ENCODE measurements at places on chromosomes 16 and 17.

- DNase-seq: no peak
These were observed 140.5 kb downstream of the SSH2 start for GRCh38 chr17:29789196-29790170.

DNA sequence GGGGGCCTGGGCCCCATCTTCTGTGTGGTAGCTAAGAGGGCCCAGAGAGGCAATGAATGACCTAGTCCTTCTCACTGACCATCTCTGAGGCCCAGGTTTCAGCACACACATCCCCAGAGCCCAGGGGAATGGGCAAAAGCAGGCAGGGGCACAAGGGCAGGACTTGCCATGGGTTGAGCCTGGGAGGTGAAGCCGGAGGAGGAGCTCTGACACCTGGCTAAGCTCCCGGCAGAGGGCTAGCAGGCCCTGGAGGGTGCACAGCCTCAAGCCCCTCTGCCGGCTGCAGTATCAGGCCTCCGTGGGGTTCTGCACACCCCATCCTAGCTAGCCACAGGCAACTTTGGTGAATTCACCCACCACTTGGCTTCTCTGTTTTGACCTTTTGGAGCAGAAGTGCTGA, 5.3 kb downstream of the SRCIN1 start:
- no peak for DNase-seq

- no peak for DNase-seq
These were observed 447 bp downstream of the SDK2 start for GRCh38 chr17:73643852-73644144.

DNA sequence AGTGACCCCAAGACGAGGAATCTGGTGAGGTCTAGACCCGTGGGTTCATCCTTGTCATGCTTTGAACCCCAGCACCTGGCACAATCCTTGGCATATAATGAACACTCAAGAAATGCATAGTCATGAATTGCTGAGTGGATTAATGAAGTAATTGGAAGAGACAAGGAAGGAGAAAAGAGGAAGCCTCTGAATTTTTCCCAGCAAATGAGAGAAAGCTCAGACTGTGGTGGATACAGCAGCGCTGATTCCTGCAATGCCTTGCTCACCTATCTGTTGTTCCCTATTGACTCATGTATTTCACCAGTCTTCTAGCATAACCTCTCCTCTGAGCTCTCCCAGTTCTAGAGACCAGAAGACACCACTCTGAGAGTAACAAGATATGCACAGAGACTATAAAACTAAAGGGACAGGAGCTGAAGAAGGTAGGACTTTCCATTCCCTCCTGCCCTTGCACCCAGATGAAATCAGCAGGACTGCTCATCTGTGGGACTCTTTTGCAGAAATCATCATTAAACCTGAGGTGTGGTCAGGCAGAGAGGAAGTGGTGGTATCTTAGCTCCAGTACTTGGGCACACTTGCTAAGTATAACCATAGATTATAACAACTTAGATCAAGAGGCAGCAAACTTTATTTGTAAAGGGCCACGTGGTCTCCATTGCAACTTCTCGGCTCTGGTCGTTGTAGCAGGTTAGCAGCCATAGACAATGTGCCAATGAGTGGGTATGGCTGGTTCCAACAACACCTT, 102.8 kb downstream of the MAF start:
- no peak for DNase-seq

DNA sequence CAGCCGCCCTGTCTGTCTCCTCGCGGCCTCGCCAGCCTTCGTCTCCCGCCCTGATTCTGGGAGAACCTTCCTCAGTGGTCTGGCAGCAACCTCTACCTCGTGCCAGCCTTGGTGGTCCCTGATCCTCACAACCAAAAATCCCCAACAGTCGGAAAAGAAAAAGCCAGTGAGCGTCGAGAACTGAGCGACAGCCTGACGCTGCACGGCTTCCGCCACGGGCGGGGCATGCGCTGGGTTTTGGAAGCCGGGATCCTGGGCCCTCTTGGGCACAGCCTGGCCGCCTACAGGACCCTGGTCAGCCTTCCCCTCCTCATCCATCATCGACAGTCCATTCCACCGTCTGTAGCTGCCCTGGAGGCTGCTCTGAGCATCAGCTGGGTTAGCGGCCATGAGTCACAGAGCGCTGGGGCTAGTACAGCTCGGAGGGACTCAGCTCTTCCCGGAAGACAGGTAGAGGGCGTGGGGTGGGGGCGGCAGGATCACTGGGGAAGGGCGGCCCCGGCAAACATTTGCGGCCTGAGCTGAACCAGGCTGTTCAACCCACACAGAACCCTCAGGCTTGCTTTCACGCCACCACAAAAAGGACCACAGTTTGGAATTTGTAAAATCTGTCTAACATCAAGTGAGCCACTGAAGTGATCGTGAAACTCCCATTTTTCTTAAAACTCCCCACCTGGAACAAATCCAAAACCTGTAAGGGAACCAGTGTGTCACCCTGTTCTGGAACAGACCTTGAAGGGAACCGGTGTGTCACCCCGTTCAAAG, 55.4 kb upstream of the DOC2B start:
- DNase-seq: no peak

Data from A549 (cell line).